LNCaP clone FGC (cell line): ENCODE measurements at places on chromosomes 13 and 19.
A peak's percentile ranks its signal among the peaks of the same experiment; 100 is the strongest.

DNA sequence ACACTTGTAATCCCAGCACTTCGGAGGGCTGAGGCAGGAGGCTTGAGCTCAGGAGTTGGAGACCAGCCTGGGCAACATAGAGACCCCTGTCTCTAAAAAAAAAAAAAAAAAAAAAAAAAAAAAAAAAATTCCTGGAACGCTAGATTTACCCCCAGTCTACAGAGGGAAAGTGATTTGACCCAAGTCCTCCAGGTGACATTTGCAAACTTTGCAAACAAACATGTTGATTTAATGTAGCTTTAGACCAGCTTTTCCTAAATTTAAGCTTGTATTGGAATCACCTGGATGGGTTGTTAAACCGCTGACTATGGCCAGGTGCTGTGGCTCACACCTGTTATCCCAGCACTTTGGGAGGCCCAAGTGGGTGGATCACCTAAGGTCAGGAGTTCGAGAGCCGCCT, 8.4 kb downstream of the CPT1C start:
- no peak for DNase-seq

- no peak for DNase-seq
Measured at GRCh38 chr13:21231426-21231940, 55.0 kb downstream of the MRPL57 start.

DNA sequence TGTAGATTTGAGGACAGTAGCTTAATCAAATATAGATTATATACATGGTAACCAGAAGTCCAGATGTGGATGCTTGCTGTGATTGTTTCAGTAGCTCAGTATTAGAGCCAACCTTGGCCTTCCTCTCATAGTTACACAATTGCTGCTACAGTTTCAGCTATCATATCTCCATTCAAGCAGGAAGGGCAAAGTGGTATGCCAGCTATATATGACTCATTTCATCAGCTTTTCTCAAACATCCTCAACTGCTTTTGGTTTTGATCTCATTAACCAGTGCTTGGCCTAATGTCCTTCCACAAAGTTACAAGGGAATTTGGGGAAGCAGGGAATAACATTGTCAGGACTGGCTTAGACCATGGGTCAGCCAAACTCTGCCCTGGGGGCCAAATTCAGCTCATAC, 73.0 kb upstream of the MAB21L1 start:
- no peak for DNase-seq

GRCh38 chr13:94176561-94176960, 302.9 kb downstream of the DCT start:
- no peak for DNase-seq

DNA sequence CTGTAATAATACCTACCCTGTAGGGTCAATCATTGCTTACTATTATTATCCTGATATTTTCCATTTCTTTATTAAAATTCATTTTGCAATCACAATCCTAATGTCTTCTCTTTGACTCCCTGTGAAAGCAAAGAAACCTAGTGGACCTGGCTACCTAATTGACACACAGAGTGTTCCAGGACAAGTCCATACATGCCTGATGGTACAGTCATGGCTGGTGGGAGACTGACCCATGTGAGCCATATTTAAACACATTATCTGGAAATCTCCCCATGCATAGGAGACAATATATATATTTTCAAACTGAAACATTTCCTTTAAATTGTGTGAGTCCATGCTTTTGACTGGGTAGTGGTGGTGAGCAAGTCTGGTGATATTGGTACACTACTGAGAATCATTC, 230.6 kb upstream of the DACH1 start:
- no peak for DNase-seq

GRCh38 chr19:16121141-16121540, 9.5 kb downstream of the RAB8A start:
- DNase-seq, result no peak

GRCh38 chr19:7506385-7507328, 9.2 kb upstream of the ZNF358 start:
- peak; percentile 97 for DNase-seq

DNA sequence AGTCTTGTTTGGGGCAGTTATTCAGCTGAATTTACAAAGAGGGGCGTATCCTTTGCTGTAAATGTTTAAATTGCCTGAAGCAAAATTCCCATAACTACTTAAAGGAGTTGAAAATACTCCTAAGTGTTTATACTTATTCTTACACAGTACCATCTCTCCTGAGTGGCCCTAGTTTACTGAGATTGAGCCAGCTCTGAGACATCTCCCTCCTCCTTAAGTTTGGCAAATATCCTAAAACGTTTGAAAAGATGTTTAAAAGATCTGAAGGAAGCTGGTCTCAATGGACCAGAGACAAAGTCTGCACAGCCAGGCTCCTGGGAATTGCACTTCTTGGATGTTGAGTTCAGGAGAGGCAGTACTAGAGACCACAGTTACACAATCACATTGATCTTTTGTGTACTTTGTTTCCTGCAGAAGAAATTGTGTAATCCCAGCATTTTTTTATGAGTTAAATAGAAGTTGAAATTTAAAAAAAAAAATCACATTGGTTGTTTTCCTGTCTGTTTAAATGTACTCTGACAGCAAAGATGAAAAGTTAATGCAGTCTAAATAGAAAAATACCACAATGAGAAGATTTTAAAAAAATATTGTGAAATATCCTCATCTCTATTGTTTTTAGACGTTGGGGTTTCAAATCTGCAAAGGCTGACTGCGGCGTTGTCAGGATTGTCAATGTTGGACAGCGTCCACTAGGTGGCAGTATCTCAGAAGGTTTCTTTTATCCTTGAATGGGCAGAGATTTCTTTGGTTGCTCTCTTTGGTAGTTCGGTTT, 20.7 kb downstream of the TNFSF11 start:
- peak; percentile 23 for DNase-seq

GRCh38 chr19:39038098-39038497, 5.7 kb upstream of the FBXO27 start:
- no peak for DNase-seq

- no peak for DNase-seq
Measured at GRCh38 chr13:63909726-63910375, 2494.2 kb upstream of the PCDH20 start.

DNA sequence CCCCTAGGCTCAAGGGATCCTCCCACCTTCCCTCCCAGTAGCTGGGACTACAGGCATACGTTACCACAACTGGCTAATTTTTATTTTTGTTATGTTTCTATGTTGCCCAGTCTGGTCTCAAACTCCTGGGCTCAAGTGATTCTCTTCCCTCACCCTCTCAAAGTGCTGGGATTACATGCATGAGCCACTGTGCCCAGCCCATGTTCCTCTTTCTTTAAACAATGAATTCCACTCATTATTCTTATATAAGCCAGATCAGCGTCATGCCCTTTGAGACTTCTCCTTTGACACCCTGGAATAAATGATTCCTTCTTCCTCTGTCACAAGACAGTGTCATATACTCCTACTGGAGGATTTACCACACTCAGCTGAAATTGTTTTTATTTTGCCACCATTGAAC, 519.9 kb upstream of the SPRY2 start:
- no peak for DNase-seq

DNA sequence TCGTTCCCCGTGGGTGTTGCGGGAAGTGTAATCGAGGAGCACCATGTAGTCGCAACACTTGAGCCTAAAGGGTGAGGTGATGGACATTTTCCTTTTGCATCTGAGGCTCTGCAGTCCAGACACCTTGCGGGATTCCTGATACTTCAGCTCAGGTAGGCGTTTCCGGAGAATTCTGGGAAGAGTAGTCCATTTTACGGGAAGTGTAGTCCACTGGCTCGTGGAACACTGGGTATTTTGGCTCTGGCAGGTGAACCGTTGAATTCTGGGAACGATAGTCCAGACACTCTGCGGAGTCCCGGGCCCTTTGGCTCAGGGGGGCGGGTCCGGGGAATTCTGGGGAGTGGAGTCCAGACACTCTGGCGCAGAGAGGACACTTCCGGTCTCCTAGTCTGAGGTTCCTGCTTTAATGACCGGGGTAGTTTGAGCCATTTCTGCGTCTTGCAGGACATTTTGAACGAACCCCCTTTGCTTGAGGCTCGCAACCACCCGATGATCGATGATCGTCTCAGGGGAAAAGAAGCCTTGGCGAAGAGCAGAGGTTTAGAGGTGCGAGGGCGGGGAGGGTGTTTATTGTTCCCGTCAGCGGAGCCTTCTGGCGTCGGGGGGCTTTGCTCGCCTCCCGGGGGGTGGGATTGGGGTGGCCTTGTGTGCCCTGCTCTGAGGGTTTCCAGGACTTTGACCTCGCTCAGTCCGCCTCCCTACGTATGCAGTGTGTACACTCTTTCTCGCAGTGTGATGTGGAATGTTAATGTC, at the start of gene ZNF223:
ZNF223 (plus strand) TSS at position 387 of the 753 bp plus-strand sequence. CDS start 3,141 bp downstream, outside the sequence.
- DNase-seq, result peak; percentile 82

- no peak for DNase-seq
Measured at GRCh38 chr19:15169541-15170285, 31.1 kb downstream of the NOTCH3 start.
